ENCODE measurements at places on chromosomes 1 and 21. TPM values are rescaled to one million over a fixed set of nuclear protein-coding genes. Genes with fewer than 3 reads are reported as not detected.
A peak's percentile ranks its signal among the peaks of the same experiment; 100 is the strongest.

GRCh38 chr1:25220666-25221065, 11.6 kb downstream of the SYF2 start:
- DNase-seq, result no peak

GRCh38 chr1:112325504-112325903, 70.5 kb upstream of the CTTNBP2NL start:
- no peak for DNase-seq

The MSH4 gene
- total RNA-seq, result 0.46 TPM

The OXCT2 gene
- total RNA-seq, result 0.76 TPM

The LCE2B gene
- not detected for total RNA-seq

- DNase-seq, result peak; percentile 6
Observed at GRCh38 chr1:246355411-246356230, 151.5 kb downstream of the SMYD3 start.

GRCh38 chr1:165073185-165074007, 283.1 kb downstream of the LMX1A start:
- DNase-seq, result no peak

DNA sequence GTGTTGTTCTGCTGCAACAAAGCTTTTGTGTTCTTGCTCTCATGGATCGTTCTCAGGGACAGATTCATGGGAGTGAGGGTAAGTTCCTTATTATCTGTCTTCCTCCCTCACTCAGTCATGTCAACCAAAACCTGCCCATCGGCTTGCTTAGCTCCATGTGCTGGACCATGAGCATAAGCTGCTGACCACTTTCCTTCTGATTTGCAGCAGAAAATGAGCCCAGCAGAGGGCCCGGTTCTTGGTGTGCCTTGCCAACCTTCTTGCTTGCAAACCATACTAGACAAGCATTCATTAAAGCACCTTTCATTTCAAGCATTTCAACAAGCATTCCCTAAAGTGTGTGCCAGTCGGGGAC, 64.0 kb upstream of the COA6 start:
- DNase-seq, result no peak

GRCh38 chr1:54601730-54602129, 21.6 kb downstream of the FAM151A start:
- no peak for DNase-seq

DNA sequence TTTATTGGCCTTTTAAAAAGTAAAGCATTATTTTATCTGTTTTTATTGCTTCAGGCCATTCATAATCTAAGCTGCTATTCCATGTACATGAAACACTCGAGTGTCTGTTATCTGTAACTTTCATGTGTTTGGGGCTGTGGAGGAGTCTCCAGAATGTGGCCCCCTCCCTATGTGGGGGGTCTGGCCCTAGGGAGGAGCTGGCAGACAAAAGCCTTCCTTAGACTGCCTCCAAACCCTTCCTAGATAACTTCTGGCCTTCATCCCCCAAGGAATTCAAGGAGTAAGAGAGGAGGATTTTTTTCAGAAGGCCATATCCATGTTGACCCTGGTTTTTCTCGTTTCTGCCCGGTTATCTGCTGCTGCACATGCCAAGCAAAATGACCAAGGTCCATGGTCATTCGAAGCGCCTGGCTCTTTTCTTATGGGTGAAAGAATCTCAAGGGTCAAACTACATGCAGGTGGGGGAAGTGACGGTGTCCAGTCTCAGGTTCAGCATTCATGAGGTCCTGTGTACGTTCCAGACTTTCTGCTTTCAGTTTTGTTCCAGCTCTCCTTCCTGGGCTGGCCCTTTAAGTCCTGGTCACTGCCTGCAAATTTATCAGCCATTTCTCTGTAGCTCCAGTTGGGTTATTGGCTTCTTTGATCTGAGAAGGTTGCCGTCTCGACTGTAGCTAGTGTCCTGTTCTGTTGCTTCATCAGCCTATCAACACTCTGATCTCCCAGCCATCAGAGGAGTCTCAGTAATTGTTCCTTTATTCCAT, 8.3 kb downstream of the TENT5C start:
- no peak for DNase-seq

The UTS2 gene
- total RNA-seq, result not detected

DNA sequence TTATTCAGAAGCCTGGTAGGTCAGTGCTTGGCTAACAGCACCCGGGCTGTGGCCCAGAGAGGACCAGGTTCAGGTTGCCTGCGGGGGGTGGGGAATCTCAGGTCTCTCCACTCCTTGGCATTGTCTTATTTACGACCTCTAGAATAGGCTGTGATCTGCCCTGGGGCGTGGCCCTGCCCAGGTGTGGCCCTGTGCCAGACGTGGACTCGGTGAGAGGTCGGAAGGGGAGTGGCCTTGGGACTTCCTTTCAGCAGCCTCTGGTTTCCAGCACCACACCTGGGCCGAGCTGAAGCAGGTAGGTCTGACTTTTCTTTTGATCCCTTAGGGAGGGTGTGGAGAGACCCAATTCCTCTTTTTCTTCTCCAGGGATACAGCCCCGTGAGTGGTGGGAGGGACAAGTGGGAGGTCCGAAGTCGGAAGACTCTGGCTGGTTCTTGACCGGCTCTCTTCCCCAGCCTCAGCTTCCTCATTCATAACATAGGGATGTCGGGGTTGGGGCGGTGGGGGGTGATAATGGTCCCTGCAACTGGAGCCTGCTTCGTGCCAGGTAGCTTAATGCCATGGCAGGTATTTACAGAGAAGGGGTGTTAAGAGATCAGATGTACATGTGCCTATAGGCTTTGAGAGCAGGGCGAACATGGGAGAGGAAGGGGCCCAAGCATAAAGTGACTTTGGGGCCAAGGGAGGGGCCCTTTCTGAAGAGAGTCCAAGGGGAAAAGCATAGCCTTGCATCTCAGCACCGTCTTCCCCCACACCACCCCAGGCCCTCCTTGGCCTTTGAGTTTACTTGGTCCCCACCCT, 16.5 kb downstream of the ACOT11 start:
- peak; percentile 88 for DNase-seq

The DUSP10 gene
- 12.6 TPM for total RNA-seq

DNA sequence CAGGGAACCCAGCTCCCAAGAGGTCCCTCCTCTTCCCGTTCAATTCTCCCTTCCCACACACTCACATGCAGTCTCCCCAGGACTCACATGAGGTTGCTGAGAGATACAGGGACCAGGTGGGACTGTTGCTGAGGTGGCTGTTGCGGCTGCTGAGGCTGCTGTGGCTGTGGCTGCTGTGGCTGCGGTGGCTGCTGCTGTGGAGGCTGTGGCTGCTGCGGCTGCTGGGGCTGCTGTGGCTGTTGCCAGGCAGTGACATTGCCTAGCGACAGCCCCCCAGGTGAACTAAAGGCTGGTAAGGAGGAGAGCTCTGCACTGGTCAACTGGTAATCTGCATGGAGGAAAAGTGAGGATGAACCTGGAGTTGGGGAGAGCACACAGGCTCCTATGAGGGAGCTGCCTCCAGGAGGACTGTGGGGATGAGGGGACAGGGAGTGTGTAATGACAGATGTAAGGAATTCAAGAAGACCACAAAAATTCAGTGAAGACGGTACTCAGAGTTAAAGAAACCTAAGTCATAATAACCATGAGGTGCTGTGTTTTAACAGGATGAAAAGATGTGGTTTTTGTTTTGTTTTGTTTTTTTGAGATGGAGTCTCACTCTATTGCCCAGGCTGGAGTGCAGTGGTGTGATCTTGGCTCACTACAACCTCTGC, 31.8 kb downstream of the MEF2D start:
- no peak for DNase-seq

DNA sequence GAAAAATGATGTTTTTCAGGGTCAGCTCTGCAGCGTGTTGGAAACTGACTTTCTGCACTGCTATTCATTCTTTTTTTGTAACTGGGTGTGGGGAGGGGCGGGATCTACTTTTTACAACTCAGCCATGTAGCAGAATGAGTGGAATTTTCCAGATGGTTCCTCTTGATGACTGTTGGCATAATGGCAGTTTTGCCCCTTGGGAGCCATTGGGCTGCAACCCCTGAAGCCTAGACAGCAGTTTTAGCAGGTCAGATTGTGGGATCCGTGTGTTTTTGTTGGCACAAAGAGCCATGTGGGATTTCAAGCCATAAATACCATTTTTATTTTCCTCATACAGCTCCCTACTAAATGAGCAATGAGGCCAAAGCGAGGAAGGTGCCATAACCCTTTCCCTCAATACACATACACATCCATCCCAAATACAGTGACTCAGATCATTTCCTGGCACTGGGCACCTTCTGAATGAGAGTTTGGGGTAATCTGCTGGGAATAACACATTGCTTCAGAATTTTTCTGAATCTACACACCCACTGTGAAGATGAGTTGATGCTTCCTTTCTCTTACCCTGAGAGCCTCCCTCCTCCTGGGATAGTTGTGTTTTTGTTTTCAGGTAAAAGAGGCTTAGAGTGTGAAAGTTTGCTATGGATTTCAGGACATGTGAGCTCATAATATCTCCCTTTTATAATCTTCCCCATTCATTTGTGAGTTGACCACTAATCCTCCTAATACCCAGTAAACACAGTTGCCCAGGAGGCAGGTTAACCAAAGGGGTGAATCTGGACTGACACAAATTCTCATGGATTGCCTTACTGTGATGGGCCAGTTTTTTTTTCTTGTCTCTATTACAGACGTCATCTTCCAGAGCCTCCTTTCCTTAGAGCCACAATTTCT, 13.1 kb downstream of the S100A10 start:
- no peak for DNase-seq

The WDR64 gene
- 0.20 TPM for total RNA-seq

DNA sequence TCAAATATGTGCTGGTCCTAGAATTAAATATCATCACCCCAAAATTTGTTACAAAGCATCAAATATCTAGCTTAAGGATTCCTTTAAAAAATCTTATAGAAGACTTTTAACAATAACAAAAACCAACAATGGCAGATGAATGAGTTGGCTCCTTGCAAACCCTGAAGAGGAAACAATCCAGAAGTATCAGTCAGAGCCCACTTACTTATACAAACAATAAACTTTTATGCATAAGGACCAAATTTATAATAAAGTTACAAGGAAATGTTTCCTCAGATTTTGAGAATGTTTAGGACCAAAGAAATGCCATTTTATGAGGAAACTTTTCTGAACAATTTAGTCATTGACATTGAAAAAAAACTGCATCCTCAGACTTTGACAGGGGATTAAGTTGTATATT, 52.7 kb downstream of the LPAR3 start:
- DNase-seq, result no peak

Measured in upper lobe of left lung (tissue), 6 donors.